ENCODE measurements at places on chromosomes 16 and 17.

- peak; percentile 72 for DNase-seq
Observed at GRCh38 chr17:76383546-76384221, 725 bp upstream of the SPHK1 start.

- peak; percentile 94 for DNase-seq
Observed at GRCh38 chr16:1533443-1533951, at the start of gene TMEM204. TSS of gene TMEM204 (plus strand) at chr16:1533666. CDS start at chr16:1534276, 610 bp downstream.

DNA sequence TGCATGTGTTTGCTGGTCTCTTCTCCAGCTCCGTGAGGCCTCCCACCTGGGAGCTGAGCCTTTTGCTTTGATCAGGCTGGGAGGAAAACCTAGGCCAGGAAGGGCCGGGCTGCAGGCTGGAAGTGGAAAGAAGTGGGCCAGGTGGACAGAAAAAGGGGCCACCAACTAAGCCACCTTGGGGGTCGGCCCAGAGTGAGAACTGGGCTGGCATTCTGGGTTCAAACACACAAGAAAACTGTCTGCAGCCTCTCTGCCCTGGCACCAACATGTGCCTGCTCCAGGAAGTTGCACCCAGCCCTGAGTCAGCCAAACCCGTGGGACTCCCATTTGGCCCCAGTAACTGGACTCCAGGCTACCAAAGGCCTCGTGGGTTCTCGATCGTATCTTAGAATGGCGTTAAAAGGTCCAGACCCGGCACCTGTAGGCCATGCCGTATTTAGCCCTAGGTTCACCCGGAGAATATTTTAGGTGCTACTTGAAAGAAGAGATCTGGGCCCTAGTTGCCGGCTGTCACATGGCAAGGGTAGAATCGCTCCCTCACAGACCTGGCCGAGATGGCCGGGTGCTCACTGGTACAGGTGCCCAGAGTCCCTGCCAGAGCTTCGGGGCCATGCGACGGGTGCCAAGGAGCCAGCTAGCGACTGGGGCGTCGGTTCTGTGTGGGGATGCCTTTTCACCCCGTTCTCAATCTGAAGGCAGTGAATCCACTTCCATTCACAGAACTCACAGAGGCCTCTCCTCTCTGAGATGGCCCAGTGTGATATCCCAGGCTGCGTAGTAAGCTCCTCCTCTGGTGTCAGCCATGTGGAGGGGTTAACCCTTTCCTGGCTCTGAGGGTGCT, 236.6 kb downstream of the MRTFB start:
- peak; percentile 51 for DNase-seq

DNA sequence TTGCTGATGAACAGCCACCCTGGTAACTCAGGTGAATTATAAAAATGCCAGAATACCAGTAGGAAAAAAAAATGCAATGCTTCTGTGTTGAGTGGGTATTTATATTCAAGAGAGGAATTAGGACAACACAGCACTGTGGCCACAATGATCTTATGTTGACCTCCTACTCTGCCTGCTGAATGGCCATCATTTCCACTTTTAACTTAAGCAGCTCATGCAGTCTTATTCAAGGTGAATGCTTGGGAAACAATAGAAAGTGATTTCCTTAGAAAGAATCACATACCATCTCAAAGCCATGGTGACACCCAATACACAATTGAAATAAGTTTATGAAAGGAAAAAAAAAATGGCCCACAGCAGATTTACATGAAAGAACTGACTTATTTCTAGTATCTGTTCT, 224.0 kb downstream of the CDH8 start:
- no peak for DNase-seq

DNA sequence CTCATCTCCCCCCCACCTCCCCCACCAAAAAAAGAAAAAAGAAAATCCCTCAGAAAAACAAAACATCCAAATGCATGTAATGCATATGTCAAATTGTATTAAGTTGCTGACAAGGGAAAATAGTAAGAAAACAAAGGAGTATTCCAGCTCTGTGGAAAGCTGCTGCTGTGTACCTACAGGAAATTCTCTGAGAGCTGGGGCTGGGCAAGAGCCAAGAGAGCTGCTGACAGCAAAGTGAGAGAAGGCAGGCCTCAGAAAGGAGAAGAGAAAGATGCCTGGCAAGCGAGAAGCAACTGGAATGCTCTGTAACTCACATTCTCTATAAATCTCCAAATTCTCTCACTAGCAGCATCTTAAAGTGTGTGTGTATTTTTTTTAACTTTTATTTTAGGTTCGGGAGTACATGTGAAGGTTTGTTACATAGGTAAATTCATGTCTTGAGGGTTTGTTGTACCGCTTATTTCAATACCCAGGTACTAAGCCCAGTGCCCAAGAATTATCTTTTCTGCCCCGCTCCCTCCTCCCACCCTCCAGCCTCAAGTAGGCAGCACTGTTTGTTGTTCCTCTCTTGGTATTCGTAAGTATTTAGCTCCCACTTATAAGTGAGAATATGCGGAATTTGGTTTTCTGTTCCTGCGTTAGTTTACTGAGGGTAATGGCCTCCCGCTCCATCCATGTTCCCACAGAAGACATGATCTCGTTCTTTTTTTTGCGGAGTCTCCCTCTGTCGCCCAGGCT, 24.4 kb downstream of the CNTROB start:
- DNase-seq: peak; percentile 24

- DNase-seq: peak; percentile 75
Observed at GRCh38 chr16:716200-716568, 1.3 kb downstream of the METRN start.

DNA sequence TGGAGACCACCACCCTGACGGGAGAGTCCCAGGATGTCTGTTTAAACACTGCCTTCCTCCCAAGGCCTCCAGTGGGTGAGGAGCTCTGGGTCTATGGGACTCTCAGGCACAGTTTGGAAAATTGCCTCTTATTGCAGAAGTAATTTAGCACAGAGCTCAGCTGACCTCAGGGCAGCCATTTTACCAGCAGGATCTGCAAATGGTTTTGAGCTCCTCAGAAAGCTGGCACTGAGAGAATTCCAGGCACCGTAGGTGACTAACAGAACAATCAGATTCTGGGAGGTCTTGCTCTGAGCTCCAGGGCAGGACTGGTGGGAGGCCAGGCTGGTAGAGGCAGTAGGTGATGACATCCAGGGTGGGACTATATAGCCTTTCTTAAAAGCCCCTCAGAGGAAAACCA, 17.3 kb upstream of the C16orf74 start:
- no peak for DNase-seq

GRCh38 chr17:58267347-58268324, 13.1 kb downstream of the MPO start:
- no peak for DNase-seq

- DNase-seq: peak; percentile 55
Observed at GRCh38 chr16:50103764-50104163, 38.0 kb downstream of the HEATR3 start.

GRCh38 chr16:27473101-27473900, 71.3 kb downstream of the IL21R start:
- DNase-seq: no peak

- DNase-seq: no peak
Observed at GRCh38 chr17:72191356-72191755, 70.5 kb downstream of the SOX9 start.

GRCh38 chr16:82192665-82193064, 22.6 kb upstream of the MPHOSPH6 start:
- peak; percentile 63 for DNase-seq

GRCh38 chr16:179211-180092, 807 bp upstream of the HBQ1 start:
- no peak for DNase-seq

DNA sequence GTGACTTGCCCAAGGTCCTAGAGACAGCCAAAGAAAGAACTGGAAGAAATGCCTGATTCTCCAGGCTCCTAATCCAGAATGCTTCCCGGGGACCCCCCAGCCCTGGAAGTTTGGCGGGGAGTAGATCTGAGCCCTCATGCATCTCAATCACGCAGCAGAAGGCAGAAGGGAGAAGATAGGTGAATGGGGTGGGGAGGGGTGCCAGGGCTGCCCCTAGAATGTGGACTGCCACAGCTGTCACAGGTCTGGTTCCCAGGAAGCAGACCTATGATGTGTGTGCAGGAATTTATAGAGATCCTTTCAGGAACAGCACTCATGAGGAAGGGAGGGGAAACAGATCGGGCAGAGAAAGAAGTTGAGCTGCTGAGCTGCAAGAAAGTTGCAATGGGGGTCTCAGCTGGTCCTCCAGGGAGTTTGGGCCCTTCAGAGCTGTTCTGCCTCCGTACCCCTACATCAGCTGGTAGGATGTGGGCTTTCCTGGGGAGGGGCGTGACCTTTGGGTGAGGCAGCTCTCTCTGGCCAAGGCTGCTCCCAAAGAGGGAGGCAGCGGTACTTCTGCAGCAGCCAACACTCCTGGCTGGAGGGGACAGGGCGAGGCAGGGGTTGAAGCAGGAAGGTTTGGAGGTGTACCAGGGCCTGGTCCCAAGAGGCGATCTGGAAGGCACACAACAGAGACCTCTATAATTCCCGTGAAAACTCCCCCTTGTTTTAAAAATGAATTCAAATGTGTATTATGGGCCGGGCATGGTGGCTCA, 43.4 kb downstream of the DNAH9 start:
- DNase-seq: no peak

DNA sequence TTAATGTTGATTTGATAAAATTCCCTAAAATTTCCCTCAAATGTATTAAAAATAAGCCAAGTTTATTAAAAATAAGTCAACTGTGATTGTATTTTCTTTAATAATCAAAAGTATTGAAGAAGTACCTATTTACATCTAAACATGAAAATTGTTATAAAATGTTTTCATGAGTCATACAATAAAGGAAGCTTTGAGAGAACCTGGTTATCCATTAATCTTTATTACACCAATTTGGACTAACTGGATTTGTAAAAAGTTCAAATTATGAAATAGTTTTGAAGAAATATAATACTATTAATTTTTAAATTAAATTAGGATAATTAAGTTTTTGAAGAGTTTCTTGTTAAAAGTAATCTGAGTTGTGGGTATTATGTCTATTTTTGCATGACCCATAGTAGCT, 63.8 kb downstream of the COX10 start:
- DNase-seq: no peak

DNA sequence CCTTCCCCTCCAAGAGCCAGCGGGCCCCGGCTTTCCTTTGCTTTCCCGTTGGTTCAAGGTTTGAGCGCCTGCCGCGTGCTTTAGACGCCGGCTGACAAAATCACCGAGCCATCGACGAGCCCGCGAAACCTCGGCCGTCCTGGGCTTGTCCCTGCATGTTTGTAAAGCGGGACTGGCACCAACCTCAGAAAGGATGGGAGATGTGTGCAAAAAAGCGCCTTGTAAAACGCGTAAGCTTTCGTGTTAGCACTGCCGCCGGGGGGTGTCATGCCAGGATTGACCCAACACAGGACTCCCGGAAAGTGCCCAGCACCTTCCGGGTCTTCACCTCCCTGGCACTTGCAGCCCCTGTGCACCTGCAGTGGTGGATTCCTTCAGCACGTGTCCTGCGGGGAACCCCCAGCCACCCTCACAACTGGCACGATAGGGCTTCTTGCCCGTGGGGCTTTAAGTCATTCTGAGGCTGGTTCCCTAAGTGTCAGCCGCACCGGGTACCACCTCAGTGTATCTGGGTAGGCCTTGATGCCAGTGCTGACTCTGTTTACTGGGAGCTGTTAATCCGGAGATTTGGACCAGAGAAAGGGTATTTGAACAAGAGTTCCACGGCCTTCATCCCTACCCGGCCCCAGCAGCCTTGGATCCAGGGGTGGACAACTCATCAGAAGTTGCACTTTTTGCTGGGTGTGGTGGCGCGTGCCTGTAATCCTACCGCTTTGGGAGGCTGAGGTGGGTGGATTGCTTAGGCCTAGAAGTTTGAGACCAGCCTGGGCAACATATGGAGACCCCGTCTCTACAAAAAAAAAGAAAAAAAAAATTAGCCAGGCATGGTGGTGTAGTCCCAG, 817 bp downstream of the NDUFAF8 start:
- peak; percentile 39 for DNase-seq

DNA sequence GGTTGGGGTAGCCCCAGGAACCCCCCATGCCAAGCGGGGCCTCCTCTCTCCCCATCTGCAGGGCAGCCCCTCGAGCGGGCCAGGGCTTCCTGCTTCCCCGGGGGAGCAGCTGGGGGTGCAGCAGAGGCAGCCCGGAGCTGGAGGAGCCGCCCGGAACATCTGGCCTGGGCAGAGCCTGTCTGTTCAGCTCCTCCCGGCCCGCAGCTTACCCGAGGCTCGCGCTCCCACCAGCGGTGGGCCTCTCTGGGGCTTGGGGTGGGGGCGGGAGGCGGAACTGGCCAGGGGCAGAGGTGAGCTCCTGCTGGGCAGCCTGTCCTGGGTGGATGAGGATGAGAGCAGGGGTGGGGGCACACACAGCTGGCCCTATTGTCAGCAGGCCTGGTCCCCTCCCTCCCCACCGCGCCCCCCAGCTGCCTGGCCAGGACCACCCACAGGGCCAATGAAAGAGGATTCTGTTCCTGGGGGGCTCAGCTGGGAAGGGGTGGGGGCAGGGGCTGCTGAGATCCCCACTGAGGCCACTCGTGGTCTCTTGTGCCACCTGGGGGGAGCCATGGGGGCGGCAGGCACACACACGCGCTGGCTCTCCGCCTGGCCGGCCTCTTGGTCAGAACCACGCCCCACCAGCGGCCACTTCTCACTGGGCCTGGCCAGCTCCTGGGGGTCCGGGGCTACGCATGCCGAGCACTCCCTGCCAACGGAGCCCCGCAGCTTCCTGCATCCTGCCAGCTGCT, 34.7 kb downstream of the BAHCC1 start:
- DNase-seq: peak; percentile 26

- DNase-seq: no peak
Observed at GRCh38 chr17:57911834-57912673, 43.2 kb downstream of the CUEDC1 start.

- no peak for DNase-seq
Observed at GRCh38 chr16:65716737-65717700, 595.2 kb upstream of the CDH11 start.

GRCh38 chr16:68231384-68232136, 4.4 kb downstream of the ESRP2 start:
- no peak for DNase-seq

GRCh38 chr16:49521734-49522325, 148.2 kb downstream of the C16orf78 start:
- DNase-seq: no peak

DNA sequence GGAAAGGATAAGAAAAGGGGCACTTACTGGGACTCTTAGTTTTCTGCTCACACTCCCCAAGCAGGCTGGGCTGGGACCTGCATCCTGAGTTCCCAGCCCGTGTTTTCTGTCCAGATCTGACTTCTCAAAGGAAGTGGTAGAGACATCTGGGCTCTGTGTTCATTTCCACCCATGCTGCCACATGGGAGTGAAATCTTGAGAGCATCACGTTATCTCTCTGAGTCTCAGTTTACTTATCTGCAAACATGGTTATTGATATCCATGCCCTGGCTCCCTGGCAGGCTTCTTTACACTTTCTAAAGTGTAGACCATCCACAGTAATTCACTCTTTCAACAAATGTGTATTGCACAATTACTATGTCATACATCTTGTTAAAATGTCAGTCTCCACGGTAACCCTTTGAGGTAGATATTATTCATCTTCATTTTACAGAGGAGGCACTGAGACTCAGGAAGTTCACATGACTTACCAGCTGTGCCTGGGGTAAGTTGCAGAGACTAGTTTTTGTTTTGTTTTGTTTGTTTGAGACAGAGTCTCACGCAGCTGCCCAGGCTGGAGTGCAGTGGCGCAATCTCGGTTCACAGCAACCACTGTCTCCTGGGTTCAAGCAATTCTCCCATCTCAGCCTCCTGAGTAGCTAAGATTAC, 3.4 kb downstream of the ZNF688 start:
- peak; percentile 77 for DNase-seq

Measured in EH (cell line).